ENCODE measurements at places on chromosomes 2 and 18.
A peak's percentile ranks its signal among the peaks of the same experiment; 100 is the strongest.

GRCh38 chr2:180077295-180077906 is 70.3 kb upstream of the CWC22 start:
- DNase-seq = peak; percentile 23

GRCh38 chr2:203783496-203784203 is 77.2 kb downstream of the CD28 start:
- DNase-seq = no peak

DNA sequence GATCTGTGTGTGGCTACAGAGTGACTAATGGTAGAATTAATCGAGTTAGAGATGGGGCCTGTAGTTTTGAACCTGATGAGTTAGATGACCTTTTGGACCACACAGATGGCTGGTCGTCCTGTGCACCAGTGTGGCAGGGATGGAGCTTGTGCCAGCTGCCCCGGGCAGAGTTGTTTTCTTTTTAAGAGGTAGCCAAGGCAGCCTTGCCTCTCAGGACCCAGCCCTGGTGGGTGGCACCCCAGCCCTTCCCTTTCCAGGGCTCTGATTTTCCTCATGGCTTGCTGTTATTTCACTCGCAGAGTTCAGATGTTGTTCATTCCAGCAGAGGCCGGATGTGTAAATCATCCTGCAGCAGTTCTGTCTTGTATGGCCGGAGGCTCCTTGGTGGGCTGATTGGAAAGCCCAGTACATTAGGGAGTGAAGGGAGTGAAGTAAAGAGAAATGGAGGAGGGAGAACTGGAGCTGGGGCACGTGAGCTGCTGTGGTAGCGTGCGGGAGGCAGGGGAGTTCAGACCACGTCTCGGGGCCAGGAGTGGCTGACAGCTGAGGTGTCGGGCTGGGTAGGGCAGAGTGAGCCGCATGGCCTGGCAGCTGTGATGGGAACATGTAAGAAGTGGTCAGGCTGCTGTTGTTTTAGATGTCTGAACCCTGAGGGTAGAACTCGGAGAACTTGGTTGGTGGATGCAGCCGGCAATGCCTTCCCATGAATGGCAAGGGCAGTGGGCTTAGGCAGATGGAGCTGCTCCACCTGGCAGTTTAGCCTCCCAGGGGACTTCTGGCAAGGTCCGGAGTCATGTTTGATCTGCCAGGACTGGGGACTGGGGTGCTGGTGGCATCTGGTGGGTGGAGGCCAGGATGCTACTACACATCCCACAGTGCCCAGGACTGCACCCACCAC is 28.8 kb downstream of the ASAP2 start:
- no peak for DNase-seq

- DNase-seq = no peak
Observed at GRCh38 chr2:8298783-8299182, 383.1 kb upstream of the ID2 start.

DNA sequence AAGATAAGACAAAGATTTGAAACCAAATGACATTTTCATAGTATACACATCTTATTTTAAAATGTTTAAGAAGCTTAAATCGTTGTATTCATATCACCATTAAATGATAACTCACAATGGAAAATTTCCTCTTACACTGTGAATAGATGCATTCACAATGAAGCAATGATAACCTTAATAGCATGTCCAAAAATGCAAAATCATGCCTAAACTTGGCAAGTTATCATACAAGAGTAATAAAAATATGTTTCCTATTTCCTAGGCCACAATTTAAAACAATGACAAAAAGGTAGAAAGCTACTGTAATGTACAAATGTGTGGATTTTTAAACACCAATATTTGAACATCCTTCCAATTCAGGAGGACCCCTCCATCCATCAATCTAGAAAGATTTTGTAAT is 157.4 kb upstream of the GULP1 start:
- DNase-seq = no peak

- peak; percentile 20 for DNase-seq
Observed at GRCh38 chr2:48315896-48316194, 214.1 kb upstream of the STON1 start.

DNA sequence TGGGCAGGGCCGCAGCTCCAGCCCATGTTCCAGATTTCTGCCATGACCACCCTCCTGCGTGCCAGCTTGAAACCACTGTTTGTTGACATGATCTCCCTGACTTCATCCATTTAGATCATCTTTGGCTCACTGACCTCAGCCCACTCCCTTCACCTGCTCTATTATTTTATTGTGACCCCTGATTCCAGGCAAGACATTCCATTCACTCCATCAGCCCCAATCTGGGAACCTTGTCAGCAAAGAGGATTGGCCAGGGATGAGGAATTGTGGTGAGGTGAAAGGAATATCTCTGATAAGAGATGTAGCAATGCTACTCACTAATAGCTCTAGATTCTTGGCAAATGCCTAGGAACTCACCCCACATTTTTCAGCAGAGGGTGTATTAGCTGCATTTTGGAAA is 174.2 kb downstream of the TMEM247 start:
- DNase-seq = no peak

GRCh38 chr2:223142118-223142517 is 90.1 kb downstream of the KCNE4 start:
- no peak for DNase-seq

DNA sequence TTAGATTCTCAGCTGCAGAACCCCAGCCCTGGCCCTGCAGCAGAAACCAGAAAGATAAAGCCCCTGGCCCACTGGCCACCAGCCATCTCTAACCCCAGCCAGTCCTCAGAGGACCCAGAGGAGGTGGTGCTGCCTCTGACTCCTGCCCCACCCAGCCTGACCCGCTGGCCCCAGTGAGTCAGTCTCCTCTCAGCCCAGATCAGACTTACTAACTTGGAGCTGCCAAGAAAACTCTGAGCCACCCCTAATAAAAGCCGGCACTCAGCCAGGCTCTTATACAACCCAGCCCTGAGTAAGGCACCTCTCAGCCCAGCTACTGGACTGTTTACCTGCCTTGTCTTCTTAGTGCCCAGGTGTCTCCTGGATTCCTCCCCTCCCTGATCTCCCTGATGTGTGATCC is 2.0 kb downstream of the SLC14A2 start:
- DNase-seq = peak; percentile 63

DNA sequence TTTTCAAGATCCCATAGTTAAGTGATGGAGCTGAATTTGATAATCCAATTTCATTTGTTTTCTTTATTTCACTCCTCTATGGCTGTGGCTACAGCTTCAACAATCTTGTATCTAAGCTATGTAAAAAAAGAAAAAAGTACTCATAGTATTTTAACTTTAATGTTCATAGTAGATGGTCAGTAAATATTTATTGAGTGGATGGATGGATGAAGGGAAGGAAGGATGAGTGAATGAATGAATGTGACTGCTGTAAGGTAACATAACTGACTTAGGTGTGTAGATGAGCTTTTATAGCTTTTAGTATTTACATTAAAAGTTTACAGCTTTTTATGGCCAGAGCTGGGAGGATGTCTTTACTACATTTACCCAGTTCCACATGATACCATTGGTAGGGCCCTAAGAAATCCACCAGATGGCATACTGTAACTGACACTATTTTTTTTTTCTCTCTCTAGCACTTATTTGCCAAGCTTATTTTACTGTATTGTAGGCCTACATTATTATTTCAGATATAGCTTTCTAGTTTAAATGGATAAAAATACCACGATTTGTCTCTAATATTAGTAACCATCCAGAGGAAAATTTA is 13.4 kb upstream of the HRH4 start:
- no peak for DNase-seq

DNA sequence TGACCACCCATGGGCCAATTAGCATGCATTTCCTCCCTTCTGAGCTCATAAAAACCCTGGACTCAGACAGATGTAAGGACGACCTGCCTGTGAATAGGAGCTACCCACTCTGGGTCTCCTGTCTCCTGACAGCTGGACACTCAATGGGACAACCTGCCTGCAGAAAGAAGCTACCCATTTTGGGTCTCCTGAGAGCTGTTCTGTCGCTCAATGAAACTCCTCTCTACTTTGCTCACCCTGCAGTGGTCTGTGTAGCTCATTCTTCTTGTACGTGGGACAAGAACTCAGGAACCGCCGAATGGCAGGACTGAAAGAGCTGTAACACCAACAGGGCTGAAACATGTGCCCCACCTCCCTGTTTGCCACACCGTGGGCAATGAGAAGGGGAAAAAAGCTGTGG is 60.3 kb upstream of the DYNC1I2 start:
- DNase-seq = no peak

DNA sequence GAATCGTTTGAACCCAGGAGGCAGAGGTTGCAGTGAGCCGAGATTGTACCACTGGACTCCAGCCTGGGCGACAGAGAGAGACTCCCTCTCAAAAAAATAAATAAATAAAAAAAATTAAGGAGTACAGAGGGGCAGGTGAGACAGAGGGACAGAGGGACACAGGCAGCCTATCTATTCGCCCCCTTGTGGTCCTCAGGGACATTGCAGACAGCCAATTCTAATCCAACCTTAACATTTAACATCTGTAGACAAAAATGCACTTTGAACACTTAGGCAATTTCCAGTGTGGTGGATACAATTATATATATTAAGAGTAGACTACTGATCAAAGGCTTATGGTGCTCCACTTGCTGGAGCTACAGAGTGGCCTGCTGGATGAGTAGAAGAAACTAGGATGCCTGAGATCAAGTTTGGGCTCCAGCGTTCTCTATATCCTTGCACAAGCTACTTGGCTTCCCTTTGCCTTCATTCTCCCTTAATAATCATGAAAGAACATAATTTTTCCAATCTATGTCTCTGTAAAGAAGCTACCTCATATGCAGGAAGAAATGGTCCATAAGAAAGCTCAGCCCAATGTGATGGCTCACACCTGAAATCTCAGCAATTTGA is 8.2 kb upstream of the SMARCAL1 start:
- peak; percentile 63 for DNase-seq

- no peak for DNase-seq
Observed at GRCh38 chr18:6370410-6370809, 44.3 kb downstream of the L3MBTL4 start.

GRCh38 chr2:196239622-196240587 is 68.5 kb upstream of the STK17B start:
- DNase-seq = peak; percentile 94

GRCh38 chr2:191109888-191110287 is 40.9 kb downstream of the STAT4 start:
- DNase-seq = no peak

GRCh38 chr18:45100321-45101105 is 419.8 kb downstream of the SETBP1 start:
- no peak for DNase-seq

DNA sequence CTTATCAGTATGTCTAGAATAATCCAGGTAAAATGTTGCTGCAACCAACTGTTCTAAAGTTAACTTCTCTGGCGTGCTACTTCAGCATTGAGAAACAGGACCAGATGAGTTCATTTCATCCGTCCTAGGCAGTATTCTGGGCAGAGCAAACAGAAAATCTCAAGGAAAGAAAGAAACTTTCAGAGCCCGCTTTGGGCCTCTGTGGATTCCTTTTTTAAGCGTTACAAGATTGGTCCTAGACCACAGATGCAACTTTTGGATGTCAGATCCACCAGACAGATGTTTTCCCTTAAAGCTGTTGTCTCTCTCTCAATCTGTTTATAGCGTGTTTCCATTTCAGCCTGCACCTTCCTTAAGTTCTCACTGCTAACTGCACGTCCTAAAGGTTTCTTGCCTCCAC is 75.0 kb downstream of the BCL2 start:
- DNase-seq = no peak

- peak; percentile 78 for DNase-seq
Observed at GRCh38 chr2:30115141-30115980, 31.4 kb upstream of the YPEL5 start.

DNA sequence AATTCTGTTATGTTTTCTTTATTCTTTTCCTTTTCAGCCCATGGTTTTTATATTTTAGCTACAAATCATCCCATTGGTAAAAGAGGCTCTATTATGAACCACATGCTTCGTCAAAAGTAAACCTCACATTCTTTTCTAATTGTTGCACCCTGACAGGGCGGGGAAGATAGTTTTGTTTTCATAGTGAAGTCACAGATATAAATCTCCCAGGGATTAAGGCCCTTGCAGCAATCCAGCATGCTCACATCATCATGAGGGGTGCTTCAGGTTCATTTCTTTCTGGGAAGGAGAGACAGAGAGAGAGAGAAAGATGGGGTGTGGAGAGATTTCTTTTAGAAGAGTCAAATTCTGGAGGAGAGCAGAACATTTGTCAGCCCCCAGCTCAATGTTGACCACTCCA is 124.5 kb upstream of the CDC42EP3 start:
- DNase-seq = no peak

- DNase-seq = peak; percentile 41
Observed at GRCh38 chr2:1745171-1746023, 1.1 kb upstream of the PXDN start.

DNA sequence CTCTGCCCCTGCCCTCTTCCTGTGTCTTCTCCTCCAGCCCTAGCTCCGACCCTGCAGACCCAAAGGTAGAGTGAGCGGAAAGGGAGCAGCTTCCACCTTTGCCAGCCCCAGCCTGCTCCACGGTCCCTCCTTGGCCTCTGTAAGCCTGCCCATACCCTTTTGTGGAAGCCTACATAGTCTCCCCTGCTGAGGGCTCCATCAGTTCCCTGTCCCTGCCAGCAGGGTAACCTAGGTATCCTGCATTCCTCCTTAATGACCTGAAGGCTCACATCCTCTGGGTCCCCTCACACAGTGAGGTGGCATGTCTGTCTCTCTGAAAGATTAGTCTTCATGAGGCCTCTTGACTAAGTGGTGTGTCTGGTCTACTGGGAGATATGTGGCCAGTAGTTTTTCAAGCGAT is 20.5 kb upstream of the ACKR3 start:
- DNase-seq = no peak
